ENCODE measurements at places on chromosomes 11 and 22. TPM values are rescaled to one million over a fixed set of nuclear protein-coding genes. Genes with fewer than 3 reads are reported as not detected.

DNA sequence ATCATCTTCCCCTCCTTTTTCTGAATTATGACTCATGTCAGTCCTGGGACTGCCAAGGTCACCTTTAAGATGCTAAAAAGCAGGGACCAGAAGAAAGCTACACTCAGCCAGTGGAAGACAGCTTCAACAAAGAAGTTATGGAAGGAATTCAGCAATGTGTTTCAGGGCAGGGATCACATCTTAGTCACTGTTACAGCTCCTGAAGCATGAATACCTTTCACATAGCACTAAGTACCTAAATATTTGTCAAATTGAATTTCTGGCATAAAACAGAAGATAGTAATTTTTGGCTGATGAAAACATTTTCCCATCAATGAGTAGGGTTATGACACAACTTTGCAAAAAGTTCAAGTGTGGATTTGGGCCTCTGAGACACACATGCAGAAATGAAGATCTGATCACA lies 5.2 kb downstream of the DDB1 start:
- no peak for DNase-seq

- DNase-seq: no peak
Observed at GRCh38 chr22:48651981-48652538, 1175.6 kb downstream of the BRD1 start.

- DNase-seq: no peak
Observed at GRCh38 chr11:29227811-29228210, 789.0 kb downstream of the KCNA4 start.

DNA sequence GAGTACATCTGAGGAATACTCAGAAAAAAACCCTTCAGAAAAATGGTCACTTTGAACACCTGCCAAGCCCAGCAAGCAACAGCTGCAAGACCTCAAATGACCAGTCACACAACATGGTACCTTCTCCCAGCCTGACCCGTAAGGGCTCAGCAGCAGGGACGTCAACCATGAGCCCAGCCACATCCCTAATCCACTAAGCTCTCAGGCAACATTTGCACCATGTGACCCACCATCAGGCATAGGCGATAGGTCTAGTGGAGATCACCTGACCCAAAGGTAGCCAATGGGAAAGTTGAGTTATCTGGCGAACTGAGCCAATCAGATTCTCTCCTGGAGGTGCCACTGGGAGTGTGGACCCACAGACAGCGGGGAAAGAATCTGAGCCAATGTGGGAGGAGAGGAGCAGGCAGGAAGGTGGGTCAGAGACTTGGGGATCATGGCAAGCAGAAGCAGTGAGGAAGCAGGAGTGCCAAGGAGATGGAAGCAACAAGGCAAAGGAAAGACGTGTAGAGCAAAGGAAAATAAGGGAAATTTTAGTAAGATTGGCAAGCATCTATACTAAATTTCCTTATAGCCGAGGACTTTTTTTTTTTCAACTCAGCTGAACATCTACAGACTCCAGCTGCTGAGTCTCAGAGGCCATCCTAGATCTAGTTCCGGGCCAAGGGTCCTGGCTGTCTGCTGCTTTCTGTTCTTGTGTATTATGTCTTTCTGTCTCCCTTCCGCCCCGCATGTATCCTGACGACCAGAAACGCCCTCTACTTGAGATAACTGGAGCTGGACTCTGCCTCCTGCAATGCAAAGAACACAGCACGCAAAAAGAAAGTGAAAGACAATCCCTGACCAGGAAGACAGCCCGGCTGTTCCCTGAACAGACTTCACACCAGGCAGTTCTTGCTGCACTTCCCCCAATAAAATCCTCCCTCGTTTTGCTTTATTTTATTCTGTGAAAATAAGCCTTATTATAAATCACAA lies 11.0 kb upstream of the PLAAT2 start:
- DNase-seq: no peak

DNA sequence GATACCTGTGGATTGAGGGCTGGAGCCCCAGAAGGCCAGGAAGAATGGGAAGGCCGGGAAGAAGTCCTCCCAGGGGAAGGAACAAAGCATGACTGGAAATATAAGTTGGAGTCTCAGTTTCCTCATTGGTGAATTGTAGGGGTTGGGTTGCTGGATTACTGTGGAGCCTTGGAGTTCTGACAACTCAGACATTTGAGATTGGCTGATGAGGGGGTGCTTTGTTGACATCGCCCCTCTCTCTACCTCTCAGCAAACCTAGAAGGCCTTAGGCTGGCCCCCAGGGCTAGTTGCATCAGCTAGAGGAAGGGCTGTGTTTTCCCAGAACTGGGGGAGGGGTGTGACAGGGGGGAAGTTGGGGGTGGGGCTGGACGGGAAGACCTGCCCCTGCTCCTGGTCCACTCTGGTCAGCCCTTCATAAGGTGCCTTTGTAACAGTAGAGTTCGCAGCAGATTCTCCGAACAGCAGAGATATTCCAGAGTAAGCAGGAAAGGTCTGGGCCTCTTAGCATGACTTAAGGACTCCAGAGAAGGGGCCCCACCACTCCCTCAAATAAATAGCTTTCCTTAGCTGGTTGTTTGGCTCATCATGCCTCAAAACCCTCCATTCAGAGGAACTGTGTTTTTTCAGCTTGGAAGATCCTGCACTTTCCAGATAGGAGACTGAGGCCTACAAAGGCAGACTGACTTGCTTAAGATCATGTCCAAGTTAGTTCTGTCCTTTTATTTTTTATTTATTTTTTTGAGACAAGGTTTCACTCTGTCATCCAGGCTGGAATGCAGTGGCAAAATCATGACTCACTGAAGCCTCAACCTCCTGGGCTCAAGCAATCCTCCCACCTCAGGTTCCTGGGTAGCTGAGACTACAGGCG lies 12.5 kb upstream of the THRSP start:
- no peak for DNase-seq

DNA sequence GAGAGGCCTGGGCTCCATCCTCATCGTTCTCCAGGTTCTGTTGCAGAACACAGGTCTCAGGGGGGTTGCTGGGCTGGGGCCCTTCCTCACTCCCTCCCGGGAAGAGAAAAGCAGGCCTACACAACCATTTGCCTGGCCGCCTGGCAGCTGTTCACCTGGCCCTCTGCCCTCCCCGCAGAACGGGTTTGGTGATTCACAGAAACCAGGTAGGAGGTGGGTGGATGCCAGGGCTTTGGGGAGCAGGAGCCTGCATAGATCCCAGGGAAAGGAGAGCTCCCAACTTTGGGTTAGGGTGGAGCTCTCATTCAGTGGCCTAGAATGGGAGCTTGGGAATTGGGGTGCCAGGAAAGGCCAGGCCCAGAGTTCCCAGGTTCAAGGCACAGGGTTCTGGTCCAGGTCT lies 995 bp downstream of the TMEM134 start:
- DNase-seq: peak; percentile 92

ANO5 gene
- total RNA-seq: 5.9 TPM

LBHD1 gene
- total RNA-seq: 6.1 TPM

CDC42EP1 gene
- 73.9 TPM for total RNA-seq

DNAJB7 gene
- total RNA-seq: not detected
